Astrocyte (in vitro differentiated cells and primary cell): ENCODE measurements at places on chromosomes 5 and 9. TPM values are rescaled to one million over a fixed set of nuclear protein-coding genes. Genes with fewer than 3 reads are reported as not detected.

HK3 gene
- total RNA-seq: 0.14 TPM in 1 of 2 replicates, not detected in the other

ADGRV1 gene
- 5.4 and 10.0 TPM in 2 replicates for total RNA-seq

PCDHGA5 gene
- total RNA-seq: 0.29 and 0.30 TPM in 2 replicates

PCDHB3 gene
- total RNA-seq: 3.6 and 3.9 TPM in 2 replicates

DBH gene
- not detected in 2 replicates for total RNA-seq

PCDHGB5 gene
- 1.1 and 2.1 TPM in 2 replicates for total RNA-seq

DNA sequence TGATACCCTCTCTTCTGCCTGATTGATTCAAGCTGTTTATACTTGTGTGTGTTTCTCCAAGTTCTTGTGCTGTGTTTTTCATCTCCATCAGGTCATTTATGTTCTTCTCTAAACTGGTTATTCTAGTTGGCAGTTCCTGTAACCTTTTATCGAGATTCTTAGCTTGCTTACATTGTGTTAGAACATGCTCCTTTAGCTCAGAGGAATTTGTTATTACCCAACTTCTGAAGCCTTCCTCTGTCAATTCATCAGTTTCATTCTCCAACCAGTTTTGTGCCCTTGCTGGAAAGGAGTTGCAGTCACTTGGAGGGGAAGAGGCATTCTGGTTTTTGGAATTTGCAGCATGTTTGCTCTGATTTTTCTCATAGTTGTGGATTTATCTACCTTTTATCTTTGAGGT, 126.2 kb upstream of the FTMT start:
- DNase-seq: no peak

GRCh38 chr5:83567741-83568140, 96.2 kb downstream of the VCAN start:
- DNase-seq: peak; percentile 64

DNA sequence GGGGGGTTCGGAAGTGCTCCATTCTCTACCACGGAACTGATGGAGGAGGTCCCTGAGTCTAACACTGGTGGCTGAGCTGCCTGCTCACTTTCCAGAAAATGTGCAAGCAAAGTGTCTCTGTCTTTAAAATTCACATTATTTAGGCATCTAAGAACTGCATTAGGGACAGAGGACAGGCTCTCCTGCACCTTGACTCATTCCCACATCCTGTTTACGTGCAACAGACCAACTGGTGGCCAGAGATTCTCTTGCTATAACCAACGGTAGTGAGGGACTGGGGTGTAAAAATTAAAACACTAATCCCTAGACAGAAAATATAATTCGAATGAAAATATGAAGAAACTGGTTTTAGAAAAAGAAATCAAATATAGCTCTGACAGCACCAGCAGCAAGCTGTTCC, 320.9 kb downstream of the IRX2 start:
- DNase-seq: no peak

- no peak for DNase-seq
These were observed 16.1 kb downstream of the CPLX2 start for GRCh38 chr5:175887463-175887862.

GRCh38 chr9:126633881-126634558, 20.3 kb downstream of the LMX1B start:
- no peak for DNase-seq

DNA sequence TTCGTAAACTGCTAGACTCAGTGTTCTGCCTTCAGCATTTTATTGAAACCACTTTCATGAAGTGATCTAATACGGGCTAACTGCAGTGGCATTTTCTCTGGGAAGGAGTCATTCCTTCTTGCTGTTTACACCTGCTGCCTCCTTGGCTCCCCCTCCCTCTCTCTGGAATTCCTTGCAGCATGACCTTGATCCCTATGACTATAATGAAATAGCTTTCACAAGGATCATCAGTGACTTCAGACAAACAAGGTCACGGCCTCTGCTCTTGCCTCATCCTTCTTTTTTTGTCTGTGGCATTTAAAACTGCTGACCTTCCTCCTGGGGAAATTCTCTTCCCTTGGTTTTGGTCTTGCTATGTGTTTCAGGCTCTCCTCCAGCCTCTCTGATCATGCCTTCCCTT, 90.2 kb downstream of the ZNF462 start:
- peak; percentile 84 for DNase-seq

DNA sequence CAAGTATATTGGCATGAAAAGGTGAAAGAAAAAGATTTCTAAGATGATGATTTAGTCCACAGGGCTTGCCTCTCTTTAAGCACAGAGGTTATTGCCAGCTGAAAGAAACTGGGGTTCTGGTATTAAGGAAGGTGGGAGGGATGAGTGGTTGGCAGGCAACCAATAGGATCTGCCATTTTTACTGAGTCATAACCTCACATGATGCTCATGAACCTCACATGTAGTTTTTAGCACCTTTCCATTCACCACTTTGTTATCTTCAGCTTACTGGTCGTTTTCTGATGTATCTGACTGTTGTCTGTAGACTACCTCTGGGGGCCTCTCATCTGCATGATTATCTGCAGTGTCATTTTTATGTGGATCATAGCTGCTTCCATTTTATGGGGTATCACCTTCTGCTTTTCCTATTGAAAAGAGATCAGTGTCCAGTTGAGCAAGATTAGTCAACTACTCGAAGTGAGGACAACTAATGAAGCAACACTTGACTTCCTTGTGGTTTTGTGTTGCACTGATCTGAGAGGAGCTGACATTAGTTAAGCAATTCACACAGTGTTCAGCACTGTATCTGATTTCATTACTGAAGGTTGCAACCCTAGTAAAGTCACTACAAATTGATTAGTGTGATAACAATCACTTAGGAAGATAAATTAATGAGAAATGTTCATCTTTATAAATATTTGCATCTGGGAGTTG, 186.3 kb downstream of the SGCD start:
- no peak for DNase-seq

DNA sequence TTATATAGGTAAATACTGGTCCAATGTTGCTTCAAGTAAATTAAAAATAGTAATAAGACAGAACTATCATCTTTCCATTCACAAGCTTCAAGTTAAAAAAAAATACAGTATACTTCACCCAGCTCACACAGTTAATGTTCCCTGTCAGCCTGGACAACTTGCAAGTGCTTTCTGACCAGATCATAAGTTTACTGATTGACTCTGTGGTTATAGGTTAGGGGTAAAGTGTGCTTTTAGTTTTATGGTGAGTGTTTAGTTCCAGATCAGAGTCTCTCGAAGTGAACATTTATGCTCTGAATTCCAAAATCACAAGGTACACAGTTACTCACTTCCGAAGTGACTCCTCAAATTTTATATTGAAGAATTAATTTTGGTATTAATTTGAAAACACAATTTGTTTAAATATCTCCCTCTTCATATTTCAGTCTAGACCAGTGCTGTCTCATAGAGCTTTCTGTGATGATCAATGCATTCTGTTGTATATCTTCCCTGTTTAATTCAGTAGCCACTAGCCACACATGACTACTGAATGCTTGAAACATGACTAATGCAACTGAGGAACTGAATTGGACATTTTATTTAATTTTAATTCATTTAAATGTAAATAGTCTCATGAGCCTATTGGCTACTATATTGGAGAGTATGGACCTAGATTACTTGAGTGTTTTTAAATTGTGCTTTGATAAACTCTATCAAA, 90.7 kb downstream of the MEF2C start:
- DNase-seq: peak; percentile 71

GRCh38 chr5:68593211-68593671, 377.7 kb downstream of the PIK3R1 start:
- DNase-seq: no peak

GRCh38 chr9:72984226-72984947, 31.5 kb upstream of the ALDH1A1 start:
- no peak for DNase-seq

DNA sequence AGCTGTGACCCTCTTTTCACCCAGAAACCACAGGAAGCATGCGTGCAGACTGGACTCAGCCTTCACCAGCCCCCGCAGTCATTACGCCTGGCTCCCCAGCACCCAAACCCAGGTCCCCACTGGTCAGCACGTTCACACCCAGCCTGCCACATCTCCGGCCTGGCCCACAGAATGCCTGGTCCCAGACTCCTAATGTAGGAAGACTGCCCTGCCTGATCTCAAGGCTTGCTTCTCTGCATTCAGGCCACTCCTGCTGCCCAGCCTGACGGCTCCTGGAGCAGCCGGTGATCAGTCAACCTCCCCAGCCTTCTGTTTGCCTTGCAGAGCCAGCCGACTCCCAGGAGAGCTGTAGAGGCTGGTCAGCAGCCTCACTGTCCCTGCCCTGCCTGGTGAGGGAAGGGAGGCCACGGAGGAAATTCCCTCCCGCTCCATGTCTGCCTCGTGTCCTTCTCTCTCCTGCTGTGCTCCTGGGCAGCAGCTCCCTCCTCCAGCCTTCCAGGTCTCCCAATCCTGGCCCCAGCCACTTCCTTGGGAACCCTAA, 25.4 kb downstream of the ADAMTS2 start:
- DNase-seq: peak; percentile 74

DNA sequence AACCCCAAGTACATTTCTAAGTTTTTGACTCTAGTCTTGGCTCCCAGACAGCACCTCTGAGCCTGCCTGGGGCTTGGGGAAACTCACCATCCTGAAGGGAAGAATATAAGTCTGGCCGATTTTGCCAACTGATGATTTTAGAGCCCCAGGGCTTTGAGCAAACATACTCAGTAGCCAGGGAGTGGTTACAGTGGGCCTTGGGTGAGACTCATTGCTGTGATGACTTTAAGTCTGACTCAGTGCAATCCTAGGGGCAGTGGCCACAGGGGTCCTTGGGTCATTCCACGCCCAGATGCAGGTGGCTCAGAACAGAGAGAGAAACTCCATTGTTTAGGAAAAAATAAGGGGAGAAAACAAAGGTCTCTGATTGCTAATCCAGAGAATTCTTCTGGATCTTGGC, 312.0 kb upstream of the EDIL3 start:
- peak; percentile 65 for DNase-seq

DNA sequence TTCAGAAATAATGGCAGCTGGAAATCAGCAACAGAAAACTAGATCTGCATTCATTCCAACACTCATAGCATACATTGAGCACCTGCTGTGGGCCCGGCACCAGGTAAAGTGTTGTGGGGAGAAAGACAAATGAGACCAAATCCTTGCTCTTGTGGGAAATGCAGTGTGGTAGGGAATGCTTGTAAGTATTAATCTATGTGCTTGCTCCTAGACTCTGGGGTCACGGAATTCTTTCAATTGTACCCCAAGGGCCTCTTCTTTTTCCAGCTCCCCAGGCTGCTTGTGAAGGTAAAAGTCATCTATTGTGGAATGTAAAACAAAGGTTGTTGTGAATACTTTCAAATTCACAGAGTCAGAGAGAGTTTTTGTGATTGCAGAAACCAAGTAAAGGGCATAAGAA, 501.9 kb downstream of the CDK5RAP2 start:
- DNase-seq: no peak

DNA sequence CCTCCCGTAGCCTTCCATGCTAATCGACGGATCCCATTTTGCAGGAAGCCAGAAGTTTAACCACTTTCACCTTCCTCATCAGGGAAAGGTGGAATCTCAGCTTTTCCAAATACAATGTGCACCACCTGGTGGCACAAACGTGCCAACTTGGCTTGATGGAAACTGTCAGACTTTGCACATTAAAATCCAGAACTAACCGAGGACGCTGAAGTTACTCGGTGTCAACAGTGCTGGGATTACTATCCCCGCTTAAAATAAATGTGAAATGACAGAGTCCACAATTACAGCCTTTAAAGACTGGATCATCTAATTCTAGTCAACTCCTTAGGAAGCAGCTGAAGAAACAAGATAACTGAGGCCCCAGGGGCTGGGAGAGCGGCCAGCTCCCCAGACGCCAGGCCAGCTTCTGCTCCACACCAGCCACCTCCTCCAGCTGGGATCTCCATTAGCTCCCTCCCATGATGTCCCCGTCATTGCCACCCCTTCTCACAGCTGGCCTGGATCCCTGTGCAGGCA, 50.1 kb upstream of the RETREG1 start:
- DNase-seq: no peak
